NCI-H2081 treated with DMSO at 0.1 percent for 48 hours (cell line): ENCODE measurements at places on chromosomes 7 and 10.
A peak's percentile ranks its signal among the peaks of the same experiment; 100 is the strongest.

DNA sequence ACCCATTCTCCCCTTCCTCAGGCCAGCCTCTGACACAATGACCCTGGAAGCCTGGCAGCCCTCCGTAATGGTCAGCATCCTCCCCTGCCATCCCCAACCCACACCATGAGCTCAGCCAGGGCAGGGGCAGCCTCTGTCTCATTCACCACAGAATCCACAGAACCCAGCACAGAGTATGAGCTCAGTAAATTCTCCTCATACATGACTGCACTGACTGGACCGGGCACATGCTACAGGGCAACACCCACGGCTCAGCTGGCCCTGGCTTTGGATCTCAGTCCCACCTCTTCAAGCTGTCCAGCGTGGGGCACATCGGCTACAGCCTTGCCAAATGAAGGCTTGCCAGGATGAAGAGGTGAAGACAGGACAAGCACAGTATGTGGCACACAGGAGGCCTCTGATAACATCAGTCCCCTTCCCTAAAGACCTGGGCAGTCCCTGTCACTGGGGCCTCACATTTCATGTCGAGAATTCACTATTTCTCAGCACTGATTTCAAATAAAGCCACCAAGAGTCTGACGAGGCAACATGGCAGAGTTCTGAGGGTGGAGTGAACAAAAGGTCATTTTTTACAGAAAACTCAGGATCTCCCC, 7.9 kb downstream of the GPRIN2 start:
- DNase-seq = no peak

DNA sequence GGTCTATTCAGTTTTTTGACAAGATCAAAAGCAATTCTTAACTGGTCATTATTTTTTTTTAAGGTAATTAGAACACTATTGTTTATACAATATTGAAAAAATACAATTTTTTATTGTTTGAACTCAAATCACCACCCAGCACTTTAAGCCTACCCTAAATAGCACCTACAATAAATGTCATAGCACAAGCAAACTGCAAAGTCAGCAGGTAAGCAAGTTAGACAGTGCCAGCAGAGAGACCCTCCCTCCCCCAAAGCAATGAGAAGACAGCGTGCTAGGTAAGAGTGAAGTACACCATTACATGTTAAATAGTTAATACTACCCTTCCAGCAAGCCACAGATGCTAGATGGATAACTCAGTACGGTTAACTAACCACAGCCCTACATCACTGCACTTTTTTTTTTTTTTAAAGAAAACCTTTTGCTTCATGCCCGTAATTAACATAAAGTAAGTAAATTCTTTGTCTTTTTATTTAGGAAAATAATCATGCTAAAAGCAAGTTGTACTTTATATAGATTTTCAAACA, 120.0 kb downstream of the UBE2H start:
- no peak for DNase-seq

DNA sequence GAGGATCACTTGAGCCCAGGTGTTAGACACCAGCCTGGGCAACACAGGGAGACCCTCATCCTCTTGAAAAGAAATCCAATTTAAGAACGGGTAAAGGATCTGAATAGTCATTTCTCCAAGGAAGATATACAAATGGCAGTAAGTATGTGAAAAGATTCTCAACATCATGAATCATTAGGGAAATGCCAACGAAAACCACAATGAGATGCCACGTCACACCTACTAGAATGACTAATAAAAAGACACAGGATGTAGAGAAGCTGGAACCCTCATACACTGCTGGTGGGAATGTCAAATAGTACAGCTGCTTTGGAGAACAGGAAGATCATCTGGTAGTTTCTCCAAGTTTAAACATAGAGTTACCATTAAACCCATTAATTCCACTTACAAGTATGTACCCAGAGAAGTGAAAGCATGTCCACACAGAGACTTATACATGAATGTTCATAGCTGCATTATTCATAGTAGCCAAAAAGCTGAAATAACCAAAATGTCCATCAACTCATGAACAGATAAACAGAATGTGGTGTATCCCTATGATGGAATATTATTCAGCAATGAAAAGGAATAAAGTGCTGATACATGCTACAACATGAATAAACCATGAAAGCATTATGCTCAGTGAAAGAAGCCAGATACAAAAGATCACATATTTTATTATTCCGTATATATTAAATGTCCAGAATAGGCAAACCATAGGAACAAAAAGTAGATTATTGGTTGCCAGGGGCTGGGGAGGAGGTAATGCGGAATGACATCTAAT, 13.1 kb upstream of the ZMIZ2 start:
- DNase-seq = no peak

DNA sequence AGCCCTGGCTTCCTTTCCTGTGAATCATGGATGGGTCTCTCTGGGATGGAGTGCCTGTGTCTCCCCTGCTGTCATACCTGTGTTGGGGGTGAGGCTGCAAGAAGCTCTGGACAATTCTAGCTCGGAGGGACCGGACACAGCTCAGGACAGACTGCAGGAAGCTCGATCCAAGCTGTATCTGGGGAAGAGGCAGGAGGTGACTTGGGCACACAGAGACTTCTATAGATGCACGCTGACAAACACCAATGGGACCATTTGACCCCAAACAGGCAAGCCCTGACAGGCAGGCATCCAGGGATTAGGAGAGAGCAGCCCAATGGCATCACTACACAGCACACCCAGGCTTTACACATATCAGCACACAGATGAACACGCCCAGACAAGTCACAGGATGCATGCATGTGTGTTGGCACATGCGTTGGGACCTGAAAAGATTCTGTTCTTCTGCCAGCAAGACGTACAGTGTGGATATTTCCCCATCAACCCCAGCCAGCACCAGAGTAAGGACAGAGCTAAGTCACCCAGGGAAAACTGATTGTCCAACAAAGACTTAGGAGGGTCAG, 4.5 kb downstream of the LLCFC1 start:
- DNase-seq = no peak

GRCh38 chr7:133602291-133602690, 349.4 kb downstream of the EXOC4 start:
- DNase-seq = peak; percentile 13

- DNase-seq = no peak
These were observed 383 bp downstream of the MARVELD1 start for GRCh38 chr10:97713826-97714400.

GRCh38 chr10:77533887-77534278, 103.7 kb downstream of the KCNMA1 start:
- no peak for DNase-seq

DNA sequence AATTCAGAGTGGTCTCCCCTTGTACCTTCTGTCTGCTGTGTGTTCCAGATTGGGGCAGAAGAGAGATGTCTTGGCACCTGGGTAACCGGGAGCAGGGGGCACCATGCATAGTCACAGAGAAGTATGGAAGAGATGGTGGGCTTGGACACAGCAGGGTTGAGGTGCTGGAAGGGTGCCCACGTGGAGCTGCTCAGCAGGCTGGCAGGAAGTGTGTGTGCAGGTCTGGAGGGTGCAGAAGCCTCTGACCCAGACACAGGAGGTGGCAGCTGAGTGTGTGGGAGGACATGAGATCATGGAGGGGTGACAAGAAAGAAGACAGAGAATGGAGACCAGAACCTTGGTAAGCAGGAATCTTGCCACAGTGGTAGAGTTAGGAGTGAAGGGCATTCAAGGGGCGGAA, 42.3 kb upstream of the DUSP5 start:
- DNase-seq = no peak

- DNase-seq = no peak
These were observed 46.7 kb downstream of the CAV1 start for GRCh38 chr7:116571552-116571951.

GRCh38 chr7:129373651-129374428, 60.4 kb upstream of the STRIP2 start:
- no peak for DNase-seq

- DNase-seq = no peak
These were observed 507.2 kb downstream of the TCERG1L start for GRCh38 chr10:130804281-130804680.

DNA sequence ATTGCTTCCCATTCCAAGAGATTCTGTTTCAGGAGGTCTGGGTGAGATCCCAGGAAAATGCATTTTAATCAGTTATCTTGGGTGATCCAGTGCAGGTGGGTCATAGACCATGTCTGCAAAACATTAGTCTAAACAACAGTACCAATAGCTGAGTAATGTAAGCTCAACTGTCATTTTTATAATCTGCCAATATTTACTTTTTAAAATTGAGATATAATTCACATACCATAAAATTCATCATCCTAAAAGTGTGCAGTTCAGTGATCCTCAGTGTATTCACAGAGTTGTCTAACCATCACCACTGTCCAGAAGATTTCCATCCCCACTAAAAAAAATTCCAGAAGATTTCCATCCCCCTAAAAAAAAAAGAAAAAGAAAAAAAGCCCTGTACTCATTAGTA, 51.0 kb downstream of the FAM204A start:
- DNase-seq = no peak

- no peak for DNase-seq
These were observed 65.7 kb downstream of the VWA2 start for GRCh38 chr10:114304571-114305421.
